ENCODE measurements at places on chromosomes 2 and 18.

DNA sequence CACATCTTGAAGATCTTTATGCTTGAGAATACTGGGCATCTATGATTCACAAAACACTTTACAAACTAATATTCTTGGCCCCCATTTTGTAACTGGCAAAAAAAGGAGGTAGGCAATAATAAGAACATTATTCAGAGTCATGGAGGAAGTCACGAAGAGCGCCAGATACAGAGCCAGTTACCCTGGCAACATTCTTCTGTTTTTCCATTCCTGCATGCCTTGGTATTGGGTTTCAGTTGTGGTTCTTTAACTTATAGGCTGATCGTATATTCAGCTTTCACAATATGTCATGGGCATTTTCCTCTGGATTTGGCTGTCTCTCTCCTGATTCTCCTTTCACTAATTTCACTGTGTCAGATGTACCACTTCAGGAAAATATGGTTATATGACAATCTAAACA lies 234.7 kb downstream of the HRH4 start:
- no peak for DNase-seq

- DNase-seq: no peak
Measured at GRCh38 chr2:217527590-217528202, 475.1 kb downstream of the TNS1 start.

- DNase-seq: no peak
Measured at GRCh38 chr18:57397440-57398132, 37.6 kb upstream of the ONECUT2 start.

DNA sequence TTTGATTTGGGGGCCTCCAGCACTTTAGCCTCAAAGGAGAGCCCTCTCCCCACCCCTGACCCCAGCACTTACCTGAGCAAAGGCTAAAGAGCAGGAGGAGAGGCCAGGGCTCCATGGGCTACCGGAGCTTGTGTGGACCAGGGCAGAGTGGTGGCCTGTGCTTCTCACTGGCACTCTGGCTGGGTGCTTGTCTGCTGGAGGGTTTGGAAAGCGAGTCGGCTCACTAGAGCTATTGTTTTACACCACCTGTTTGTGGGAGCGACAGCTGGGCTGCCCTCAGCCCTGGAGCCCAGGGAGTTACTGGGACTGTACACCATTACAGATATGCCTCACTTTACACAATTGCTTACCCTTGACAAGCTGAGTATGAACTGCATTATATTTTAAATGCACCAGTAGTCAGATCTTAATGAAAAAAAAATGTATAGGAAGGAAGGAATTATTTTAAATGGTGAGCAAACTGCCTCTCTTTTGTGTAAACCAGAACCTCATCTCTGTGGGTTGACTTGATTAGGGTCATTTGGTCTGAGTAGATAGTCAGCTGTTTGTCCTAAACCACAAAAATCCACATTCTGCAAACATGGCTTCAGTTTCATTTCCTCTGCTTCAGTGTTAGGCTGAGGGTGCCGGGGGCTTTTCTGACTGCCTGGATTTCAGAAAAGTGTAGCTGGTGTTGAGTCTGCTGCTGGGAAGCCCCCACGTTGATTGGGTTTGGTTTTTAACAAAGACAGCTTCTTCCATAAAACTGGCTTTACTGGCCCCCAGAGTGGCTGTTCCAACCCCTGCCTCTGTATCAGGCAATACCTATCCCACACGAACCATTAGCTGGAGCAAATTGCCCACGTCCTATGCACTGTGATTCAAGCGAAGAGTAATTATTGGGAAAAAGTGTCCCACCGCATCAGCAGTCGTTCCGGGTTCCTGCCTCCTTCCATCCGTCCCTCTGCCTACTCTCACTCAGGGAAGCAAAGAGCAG lies at the start of gene CHRNA1:
TSS of gene CHRNA1 (minus strand) at position 193 of the 976 bp plus-strand sequence. CDS start at position 115, 78 bp downstream.
- DNase-seq: no peak

Measured in NT2/D1 (cell line).